Thyroid gland (tissue), 4 donors: ENCODE measurements at places on chromosomes 3 and 15.

GRCh38 chr3:143975554-143976152 is 4.0 kb downstream of the DIPK2A start:
- DNase-seq = no peak

DNA sequence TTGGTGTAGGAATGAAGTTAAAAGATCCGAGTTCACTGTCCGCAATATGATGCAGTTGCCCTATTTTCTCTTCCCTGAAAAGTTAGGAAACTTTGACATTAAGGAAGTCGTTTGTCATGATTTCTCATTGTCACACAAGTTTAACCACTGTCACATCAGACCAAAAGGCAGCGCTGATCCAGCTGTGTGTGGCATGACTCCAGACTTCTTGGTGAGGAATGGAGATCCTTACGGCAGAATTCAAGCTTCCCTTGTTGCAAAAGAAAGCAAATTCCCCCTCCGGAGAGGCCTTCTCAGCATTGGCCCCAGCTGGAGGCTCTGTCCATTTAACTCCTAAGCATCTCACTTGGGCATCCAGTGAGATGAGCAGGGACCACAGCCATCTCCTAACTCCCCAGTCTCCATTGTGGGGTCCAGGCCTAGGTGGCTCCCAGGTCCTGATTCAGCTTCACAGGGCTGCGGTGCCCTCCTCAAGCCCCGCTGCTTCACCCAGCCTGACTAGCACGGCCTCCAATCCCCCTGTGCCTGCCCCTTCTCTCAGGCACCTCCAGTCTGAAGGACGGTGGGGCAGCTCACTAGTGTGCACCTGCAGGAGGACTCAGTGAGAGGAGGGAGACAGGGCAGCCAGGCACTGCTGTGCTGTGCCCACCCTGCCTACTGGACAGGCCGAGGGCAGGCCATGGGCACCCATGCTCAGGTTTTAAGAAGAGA is 159.5 kb downstream of the CHSY1 start:
- no peak for DNase-seq

GRCh38 chr3:42823351-42823750 is 14.1 kb downstream of the ACKR2 start:
- no peak for DNase-seq

DNA sequence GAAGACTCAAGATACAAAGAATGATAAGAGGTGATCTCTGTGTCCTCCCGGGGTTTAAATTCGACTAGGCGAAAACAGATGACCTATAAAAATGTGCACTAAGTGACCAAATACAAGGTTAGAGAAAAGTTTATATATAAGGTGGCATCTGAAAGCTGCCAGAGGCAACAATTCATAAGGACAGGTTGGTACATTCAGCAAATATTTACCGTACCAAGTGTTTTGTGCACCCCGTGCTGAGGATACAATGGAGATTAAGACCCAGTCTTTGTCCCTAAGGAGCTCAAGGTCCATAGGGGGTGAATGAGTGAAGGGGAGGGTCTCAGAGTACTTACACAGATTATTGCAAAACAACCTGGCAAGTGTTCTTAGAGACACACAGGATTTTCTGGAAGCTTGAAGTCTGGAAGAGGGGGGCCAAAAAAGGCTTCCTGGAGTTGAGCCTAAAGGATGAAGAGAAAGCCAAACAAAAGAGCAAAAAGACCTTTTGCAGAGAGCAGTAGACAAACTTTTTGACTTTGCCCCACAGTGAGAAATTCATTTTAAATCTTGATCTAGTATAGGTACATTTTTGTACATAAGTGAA is 71.4 kb upstream of the LRIG1 start:
- no peak for DNase-seq

DNA sequence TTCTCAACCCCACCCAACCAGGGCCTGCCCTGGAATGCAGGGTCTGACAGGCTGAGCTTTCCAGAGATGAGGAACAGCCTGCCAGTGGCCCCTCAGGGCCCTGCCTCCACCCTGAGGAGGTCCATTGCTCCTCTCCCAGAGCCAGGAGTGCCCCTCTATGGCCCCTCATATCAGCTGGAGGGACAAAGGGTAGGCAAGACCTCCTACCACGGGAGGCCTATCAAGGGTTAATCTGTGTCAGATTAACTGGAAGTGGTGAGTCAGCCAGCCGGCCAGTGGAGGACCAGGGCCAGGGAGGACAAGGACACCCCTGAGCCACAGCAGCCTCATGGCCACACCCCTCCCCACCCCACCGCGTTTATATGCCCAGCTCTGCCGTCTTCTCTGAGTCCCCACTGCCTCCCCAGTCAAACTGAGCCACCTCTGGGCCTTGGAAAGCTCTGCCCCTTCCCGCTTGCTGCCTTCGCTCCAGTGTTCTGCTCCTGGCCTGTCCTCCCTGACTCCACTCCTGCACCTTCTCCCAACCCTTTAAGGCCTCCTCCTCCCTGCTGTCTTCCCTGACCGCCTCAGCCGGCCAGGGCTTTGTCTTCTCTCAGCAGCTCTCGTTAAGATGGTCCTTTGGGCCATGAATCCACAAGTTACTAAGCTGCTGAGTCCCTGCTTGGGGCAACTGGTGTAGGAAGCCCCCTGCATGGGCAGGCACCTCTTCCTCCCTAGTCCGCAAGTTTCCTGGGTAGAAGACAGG is 6.5 kb downstream of the CCDC33 start:
- peak; percentile 35 for DNase-seq

DNA sequence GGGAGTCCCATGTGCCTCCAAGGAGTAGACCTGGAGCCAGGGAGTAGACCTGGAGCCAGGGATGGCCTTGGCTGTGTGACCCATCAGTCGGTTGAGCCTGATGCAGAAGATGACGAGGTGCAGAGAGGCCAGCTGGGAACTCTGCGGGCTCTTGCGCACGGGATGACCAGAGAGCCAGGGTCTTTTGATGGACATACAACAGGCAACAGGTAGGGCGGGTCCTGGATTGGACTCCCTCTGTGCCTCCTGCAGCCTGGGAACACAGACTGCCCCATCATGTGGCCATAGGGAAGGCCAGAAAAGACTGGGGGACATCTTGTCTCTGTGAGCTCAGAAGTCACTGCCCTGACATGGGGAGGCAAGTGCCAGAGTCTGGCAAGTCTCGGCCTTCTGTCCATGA is 67.5 kb upstream of the RPL32 start:
- no peak for DNase-seq

DNA sequence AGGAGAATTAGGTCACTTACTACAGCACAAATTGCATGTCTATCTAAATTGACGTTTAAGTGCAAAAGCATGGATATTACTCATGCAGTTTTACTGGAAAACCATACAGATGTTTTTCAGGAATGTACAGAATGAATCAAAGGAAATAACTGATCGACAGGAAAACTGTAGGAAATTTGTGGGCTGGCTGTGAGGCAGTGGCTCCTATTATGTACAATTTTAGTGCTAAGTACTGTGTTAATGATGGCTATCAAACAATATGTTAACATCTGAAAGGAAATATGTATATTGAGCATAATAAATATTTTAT is 6.9 kb downstream of the NUDT16 start:
- DNase-seq = no peak

- DNase-seq = no peak
Observed at GRCh38 chr3:21847005-21847404, 96.0 kb upstream of the ZNF385D start.

DNA sequence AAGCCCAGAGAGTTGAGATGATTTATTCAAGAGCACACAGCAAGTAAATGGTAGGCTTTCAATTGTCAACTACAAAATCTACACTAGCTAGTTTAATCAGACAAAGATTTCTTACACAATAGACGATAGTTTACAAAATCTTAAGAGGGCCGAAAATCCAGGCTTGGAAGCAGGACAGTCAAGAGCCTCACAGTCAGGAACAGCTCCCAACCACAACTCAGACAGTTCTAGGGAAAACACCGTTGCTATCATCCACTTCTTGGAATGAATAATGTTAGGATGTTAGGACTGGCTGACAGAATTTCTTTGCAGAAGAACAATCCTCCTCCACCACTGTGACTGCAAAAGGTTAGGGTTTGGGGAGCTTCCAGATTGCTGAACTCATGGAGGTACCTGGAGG is 290.8 kb upstream of the ZPLD1 start:
- DNase-seq = no peak

DNA sequence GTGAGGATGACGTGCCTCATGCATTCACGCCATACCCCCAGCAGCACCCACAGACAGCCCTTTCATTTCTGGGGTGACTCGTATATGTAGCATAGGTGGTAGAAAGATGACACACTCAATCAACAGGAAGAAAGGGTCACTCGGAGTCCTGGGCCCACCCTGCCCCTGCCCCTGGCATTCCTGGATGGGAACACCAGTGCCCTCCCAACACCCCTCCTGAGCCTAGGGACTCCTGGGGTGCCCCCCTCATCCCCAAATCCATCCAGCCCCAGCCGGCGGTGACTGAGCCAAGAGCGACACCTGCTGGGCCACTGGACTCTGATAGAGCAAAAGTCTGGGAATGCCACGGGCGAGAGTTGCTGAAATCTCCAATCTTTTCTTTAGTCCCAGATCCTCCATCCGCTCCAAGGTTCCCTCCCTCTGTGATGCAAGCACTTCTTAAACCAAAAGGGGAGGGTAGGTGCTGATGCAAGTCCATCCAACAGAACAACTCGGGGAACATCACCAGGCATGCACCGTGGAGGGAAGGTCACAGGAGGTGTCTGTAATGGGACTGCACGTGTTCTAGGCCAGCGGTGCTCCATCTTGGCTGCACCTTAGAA is 31.1 kb downstream of the ACAN start:
- peak; percentile 26 for DNase-seq

GRCh38 chr15:36362509-36362915 is 216.9 kb upstream of the CDIN1 start:
- no peak for DNase-seq

GRCh38 chr15:53506370-53506769 is 253.1 kb downstream of the WDR72 start:
- DNase-seq = no peak

- no peak for DNase-seq
Observed at GRCh38 chr15:87753539-87753938, 503.0 kb downstream of the NTRK3 start.

GRCh38 chr3:194095464-194095863 is 40.5 kb upstream of the HES1 start:
- DNase-seq = peak; percentile 57

GRCh38 chr3:99637016-99637367 is 1.4 kb upstream of the COL8A1 start:
- peak; percentile 14 for DNase-seq

DNA sequence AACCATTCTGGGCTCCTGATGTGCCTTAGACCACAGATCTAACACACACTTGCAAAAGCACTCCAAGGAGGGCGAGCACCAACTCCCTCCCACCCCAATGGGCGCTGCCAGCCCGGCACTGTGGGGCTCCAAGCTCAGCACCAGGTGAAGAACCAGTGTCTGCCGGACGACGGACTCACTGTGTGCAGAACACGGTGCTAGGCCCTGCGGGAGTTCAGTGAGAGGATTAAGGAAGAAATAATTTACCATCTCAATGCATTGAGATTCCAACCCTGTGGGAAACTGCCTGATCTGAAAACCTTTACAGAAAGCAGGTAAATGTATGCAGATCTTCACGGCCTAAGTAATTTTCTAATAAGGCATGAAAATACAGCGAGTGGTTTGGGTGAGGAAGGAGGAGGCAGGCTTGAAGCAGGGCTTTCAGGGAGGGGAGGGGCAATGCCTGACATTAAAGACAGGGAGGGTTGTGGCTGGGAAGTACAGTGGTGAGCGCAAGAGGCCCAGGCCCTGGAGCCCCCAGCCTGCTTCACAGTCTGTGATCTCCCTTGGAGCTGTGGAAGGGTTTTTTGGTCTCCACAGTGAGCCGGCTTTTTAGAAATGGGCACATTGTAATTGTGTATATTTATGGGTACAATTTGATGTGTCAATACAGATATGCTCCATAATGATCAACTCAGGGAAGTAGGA is 35.6 kb upstream of the CHRNB4 start:
- no peak for DNase-seq

- DNase-seq = no peak
Observed at GRCh38 chr15:101522091-101522490, 32.6 kb upstream of the PCSK6 start.

GRCh38 chr3:151841801-151842200 is 27.9 kb downstream of the AADAC start:
- no peak for DNase-seq

GRCh38 chr3:131900891-131901290 is 133.9 kb downstream of the CPNE4 start:
- DNase-seq = peak; percentile 87

GRCh38 chr3:53235545-53235944 is 20.3 kb downstream of the TKT start:
- DNase-seq = no peak

DNA sequence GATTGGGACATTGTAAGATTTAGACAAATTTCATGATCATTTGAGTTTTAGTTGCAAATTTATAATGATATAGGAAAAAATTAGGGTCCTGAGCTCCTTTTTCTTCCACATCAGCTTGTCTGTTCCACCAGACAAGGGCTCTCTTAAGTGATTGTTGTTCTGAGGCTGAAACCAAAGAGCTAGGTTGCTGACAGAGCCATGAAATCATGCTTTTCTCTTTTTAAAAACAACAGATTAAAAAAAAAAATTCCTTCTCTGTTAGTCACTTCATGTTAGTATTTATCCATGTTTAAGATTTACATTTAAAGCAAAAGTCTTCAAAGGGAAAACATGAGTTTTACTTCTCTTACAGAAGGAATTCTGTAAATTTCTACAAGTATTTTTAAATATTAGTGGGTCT is 56.8 kb downstream of the ATP2C1 start:
- no peak for DNase-seq

GRCh38 chr15:41401904-41402267 is 410 bp downstream of the NDUFAF1 start:
- no peak for DNase-seq

DNA sequence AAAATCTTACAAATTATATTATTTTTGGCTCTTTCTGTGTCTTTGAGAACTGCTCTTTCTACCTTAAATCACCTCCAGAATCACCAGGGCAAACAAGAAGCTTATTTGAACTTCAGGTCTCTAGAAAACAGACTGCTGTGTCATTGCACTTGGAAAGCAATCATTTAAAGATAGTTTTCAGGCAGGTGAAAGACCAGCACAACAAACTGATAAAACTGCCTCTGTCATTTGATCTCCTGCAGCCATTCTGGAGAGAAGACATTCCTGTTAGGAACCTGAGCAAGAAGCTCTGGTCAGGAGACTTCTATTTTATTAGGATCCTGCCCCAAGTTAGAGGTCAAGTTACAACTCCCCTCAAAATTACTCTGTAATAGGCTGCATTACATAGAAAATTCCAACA is 50.7 kb upstream of the AP4E1 start:
- no peak for DNase-seq

DNA sequence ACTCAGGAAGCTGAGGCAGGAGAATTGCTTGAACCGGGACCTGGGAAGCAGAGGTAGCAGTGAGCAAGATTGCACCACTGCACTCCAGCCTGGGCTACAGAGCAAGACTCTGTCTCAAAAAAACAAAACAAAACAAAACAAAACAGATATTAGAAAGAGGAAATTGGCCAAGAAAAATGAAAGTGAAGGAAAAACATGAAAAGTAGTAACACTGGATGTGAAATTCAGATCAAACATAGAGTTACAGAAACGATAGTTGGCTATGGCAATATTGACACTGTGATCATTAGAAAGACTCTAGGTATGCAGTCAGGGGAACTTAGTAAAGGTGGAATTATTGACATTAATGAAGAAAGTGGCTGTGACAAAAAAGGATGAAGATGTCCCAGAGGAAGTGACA is 13.2 kb upstream of the TIPARP start:
- no peak for DNase-seq
